Cardiac fibroblast (primary cell): ENCODE measurements at places on chromosomes 12 and 14.
A peak's percentile ranks its signal among the peaks of the same experiment; 100 is the strongest.

- no peak for DNase-seq
Measured at GRCh38 chr12:101967506-101967905, 90.1 kb downstream of the DRAM1 start.

DNA sequence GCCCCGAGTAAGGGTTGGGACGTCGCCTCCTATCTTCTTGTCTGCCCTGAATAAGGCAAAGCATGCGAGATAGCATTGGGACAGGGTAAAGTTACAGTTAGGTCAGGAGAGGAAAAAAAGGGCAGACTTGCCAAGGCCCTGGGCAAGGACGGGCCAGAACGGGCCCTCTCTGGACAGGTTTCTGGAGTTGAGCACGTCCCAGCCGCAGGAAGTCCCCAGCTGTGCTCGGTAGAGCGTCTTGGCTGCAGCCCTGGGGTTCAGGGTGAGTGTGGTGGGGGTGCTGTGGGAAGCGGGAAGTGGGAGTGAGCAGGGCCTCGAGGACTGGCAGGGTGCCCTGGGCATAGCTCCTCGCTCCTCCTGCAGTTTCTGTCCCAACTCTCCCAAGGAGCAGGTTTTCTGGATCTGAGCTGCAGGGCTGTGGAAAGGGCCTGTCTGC, 5.4 kb downstream of the RPS6KL1 start:
- no peak for DNase-seq

DNA sequence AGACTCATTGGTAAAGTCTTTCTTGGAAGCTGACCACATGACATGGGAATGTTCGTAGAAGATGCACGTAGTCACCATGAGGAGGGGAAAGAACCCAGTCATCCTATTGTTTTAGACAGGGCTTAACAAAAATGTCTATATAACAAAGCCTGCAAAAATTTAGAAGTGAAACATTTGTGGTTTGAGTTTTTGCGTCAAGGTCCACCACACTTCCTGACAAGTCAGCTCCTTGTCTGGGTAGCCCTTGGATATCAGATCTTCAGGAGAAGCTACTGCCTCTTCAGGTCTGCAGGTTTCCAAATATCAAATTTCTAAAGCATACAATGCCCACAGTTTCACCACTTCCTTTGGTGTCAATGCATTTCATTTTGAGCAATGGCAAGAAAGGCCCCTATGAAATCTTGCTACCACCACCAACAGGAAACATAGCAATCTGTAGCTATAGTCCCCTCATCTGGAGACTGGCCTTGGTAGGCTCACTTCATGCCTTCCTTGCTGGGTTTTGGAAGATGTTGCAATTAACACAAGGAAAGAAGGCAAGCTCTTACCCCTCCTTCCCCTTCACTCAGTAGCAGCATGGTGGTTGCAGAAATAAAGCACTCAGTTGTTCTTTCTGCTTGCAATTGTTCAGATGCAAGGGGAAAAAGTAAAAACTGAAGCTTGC, 235.2 kb downstream of the PCNX1 start:
- DNase-seq: peak; percentile 99

DNA sequence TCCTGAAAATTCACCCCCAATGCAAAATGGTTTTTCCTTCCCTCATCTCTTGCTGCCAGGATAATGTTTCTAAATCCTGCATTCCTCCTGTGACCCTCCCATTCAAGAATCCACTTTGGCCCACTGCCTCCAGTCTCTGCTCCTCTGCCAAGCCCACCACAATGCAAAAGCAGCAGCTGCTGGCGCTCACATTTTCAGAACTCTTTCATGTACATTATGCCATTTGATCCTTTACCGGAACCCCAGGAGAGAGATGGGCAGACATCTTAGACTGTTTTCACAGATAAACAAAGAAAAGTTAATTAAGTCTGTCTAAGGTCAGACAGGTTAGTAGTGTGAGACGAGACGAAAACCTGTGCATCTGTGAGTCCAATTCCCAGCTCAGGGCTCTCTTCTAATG, 12.9 kb downstream of the LRIG3 start:
- no peak for DNase-seq

- peak; percentile 97 for DNase-seq
Measured at GRCh38 chr14:59454139-59454538, 11.0 kb downstream of the GPR135 start.

- DNase-seq: no peak
Measured at GRCh38 chr12:100993916-100994450, 199.4 kb downstream of the ANO4 start.

DNA sequence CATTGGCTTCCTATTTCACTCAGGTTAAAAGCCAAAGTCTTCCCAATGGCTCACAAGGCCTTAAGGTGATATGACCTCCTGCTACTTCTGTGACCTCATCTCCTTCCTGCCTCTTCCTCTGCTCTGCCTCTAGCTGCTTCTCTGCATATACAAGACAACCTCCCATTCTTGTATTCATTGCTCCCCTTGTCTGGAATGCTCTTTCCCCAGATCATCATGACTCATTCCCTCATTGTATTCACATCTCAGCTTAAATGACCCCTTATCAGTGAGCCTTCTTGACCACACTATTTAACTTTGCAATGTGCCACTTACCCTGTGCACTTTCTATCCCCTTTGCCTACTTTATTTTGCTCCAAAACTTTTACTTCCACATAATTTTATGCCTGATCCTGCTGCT, 90.2 kb downstream of the PPP1R12A start:
- peak; percentile 71 for DNase-seq

DNA sequence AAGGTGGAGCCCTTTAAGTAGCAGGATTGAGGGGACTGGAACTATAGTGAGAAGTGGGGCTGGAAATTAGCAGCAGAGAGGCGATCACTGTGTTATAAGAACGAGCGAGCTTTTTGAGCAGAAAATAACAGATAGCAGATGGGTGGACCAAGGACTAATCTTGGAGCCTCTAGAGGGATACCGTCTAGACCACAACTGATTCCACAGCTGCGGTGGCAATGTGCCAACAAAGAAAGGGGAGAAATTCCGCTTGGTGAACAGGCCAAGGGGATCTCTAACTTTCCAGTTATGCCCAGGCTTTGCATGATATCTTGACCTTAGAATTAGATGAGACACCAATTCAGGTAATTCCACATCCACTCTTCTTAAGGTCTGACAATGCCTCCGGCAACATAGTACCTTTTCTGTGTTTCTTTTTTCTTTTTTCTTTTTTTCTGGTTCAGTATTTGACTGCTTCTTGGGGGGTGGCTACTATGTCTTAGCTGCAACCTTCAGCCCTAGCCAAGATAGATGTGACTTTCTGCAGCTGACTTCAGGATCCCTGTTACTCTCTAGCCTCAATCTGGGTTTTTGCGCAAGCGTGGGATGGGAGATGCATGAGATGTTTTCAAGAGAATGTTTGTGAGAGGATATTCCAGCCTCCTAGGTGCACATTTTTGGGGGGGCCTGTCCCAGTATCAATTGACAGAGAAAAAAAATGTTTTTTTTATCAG, 143.4 kb upstream of the CPSF6 start:
- DNase-seq: peak; percentile 41

DNA sequence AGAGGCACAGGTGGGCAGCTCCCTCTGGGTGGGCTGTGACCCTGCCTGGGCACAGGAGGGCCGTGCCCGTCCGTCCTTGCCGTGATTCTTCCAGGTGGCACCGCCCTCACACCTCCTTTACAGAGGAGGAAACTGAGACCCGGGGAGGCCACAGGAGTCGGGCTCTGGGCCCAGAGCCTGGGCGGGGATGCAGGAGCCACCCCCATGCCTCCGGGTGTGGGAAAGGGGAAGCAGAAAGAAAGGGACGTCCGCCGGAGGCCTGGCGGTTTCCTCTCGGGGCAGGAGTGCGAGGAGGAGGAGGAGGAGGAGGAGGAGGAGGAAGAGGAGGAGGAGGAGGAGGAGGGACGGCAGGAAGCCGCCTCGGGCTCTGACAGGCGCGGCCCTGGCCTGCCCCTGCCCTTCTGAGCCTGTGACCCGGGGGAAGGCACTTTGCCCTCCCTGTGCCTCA, 23.0 kb downstream of the SH2B3 start:
- no peak for DNase-seq
